Endodermal cell (in vitro differentiated cells): ENCODE measurements at places on chromosomes 11 and 22. TPM values are rescaled to one million over a fixed set of nuclear protein-coding genes. Genes with fewer than 3 reads are reported as not detected.

Gene HMGXB4
- 53.4 to 63.0 TPM (median 58.9 TPM) in 3 replicates for total RNA-seq

Gene MPZL2
- total RNA-seq: 4.1 to 7.0 TPM (median 4.4 TPM) in 3 replicates

DNA sequence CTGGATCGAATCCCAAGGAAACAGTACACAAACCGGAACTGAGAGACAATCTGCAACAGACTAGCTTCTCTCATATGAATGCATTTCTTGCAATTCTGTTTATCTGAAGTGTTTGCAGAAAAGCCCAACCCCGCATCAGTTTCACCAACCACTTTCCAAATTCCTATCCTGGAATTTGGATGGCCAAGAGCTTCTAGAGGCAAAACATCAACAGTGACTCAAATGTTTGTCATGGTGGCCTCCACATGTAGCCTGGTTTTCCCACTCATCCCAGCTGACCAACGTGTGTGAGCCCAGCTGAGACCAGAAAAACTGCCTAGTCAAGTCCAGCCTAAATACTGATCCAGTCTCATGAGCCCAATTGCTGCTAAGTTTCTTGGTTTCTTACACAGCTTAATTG is 8.3 kb upstream of the MIEF1 start:
- no peak for DNase-seq

- DNase-seq: no peak
These were observed 169.1 kb downstream of the CADM1 start for GRCh38 chr11:115334932-115335788.

DNA sequence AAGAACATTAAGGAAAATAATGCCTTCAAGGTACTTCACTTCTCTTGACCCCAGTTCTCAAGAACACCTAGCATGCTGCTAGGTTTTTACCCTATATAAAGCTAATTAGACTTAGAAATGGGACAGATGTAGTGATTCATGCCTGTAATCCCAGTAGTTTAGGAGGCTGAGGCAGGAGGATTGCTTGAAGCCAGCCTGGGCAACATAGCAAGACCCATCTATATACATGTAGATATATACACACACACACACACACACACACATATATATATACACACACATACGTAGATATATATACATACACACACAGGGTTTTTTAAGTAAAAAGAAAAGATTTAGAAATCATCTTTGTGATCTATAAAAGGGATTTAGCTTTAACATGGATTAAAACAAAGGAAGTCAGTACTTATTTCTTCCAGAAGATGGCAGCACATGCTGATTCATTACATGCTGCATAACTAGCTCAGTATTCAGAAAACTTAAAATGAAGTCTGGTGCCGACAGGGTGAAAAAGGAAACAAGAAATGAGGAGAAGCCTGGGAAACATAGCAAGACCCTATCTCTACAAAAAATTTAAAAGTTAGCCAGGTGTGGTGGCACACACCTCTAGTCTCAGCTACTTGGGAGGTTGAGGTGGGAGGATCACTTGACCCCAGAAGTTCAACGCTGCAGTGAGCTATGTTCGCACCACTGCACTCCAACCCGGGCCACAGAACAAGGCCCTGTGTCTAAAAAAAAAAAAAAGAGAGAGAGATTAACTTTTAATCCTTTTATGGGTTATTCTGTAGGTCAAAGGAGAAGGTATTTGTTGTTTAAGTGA is 28.5 kb upstream of the RBX1 start:
- no peak for DNase-seq

- DNase-seq: peak; percentile 51
These were observed 18.4 kb upstream of the RAPSN start for GRCh38 chr11:47467357-47467756.

DNA sequence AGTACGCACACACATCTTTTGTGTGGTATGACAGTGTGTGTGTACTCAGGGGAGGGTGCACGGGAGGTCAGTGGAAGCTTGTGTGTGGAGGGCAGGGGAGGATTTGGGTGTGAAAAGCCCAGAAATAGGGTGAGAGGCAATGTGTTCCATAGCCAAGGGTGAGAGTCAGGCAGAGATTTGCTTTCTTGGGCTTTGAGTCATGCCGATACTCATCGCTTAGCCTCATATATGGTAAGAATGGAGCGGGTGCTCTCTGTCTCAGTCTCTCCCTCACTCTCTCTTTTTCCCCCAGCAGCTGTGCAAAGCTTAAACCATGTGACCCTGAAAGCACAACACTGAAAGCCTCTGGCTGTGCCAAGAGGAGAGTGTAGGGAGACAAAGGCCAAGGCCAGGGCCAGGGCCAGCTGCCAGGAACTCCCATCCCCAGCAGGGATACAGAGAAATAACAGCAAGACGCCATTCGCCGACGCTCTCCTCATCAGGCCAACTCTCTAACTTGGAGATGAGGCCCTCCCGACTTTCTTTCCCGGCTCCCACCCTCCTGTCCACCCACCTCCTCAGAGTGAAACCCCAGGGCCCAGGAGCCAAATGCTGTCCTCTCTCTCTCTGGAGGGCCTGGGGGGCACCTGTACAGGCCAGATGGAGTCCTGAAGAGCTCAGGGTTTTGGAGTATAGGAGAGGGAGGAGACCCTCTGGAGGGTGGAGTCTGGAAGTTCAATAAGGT is 20.3 kb upstream of the MICAL3 start:
- no peak for DNase-seq

GRCh38 chr11:129283141-129283540 is 91.0 kb upstream of the ARHGAP32 start:
- peak; percentile 70 for DNase-seq

DNA sequence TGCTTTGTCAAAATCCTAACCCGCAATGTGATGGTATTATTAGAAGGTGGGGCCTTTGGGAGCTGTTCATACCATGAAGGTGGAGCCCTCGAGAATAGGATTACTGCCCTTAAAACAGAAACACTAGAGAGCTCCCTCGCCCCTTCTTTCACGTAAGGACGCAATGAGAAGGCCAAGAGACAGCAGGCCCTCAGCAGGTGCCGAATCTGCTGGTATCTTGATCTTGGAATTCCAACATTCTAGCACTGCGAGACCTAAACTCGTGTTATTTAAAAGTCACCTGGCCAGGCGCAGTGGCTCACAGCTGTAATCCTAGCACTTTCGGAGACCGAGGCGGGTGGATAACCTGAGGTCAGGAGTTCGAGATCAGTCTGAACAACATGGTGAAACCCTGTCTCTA is 33.1 kb downstream of the LARGE1 start:
- no peak for DNase-seq

- DNase-seq: no peak
These were observed 11.0 kb downstream of the TKFC start for GRCh38 chr11:61343792-61344745.

Gene CRACR2B
- total RNA-seq: 26.5 and 28.1 TPM in 2 replicates

GRCh38 chr11:112481431-112481830 is 220.8 kb upstream of the PLET1 start:
- DNase-seq: no peak

DNA sequence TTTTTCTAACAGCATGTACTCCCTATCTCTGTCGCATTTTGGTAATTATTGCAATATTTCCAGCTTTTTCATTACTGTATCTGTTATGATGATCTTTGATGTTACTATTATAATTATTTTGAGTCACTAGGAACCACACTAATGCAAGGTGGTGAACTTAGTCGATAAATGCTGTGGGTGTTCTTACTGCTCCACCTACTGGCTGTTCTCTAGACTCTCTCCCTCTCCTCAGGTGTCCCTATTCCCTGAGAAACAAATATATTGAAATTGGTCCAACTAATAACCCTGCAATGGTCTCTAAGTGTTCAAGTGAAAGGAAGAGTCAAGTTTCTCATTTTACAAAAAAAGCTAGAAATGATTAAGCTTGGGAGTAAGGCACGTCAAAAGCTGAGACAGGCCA is 10.5 kb downstream of the ARL14EP start:
- no peak for DNase-seq

- peak; percentile 97 for DNase-seq
These were observed 741 bp upstream of the TMEM179B start for GRCh38 chr11:62786318-62787004.

- no peak for DNase-seq
These were observed 304.8 kb upstream of the ISX start for GRCh38 chr22:34761111-34761510.

Gene MMP3
- not detected in 2 replicates for total RNA-seq

DNA sequence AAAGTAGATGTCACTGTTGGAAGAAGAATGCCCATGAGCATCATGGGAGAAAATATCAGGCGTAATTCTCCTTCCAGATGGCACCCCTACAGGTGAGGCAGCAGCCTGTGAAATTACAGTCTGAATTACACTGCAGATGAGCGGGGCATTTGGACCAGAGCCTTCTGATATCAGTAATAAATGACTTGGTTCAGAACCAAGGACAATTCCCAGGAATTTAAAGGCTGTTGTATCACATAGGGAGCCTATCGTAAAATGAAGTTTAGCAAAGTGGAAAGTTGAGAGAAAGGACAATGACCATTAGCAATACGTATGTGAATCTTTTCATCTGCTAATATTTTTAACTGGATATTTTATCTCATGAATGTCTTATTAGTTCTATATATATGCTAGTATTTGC is 61.3 kb downstream of the PRMT3 start:
- no peak for DNase-seq

Gene MIEF1
- total RNA-seq: 36.0 and 36.4 TPM in 2 replicates

DNA sequence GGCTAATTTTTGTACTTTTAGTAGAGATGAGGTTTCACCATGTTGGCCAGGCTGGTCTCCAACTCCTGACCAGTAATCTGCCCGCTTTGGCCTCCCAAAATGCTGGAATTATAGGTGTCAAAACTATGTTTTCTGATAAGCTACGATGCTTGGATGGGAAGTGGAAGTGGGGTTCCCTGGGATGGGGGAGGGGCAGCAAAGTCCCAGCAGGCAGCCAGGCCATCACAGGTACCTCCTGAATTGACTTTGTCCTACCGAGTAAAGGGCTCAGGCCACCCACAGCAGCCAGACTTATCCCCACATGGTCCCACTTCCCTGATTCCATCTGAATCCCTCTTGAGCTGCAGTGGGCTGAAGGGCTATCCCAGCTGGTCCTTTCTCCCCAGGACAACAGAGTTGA is 6.9 kb downstream of the FTH1 start:
- DNase-seq: peak; percentile 32

DNA sequence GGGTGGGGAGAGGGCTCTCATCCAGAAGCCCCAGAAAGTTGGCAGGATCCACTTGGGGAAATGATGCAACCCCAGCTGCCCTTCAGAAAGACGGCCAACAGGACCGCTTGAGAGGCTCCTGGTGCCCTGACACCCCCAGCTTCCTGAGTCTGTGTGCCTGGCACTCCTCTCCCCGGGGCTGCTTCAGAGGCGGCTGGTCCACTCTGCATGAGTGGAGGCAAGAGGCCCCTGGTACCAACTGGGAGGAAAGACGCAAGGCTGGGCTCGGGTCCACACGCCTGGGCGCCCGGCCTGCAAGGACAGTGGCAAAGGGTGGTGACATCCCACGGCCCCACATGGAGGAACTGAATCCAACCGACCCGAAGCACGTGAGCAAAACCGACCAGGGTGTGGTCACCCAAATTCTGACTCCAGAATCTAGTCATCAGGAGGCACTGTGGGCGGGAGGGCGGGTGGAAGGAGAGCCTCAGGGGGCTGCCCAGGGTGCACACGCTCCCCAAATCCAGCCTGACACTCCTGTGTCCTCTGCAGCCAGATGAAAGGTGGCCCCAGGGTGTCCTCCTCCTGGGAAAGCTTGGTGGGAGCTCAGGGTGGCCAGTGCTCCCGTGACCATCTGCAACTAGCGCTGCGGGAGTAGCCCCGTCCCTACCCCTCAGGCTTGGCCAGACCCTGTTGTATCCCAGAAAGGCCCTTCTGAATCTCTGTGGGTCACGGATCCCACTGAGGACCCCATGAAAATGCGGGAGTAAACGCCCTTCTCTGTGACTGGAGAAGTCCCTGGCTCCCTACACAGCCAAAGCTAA is 3.7 kb downstream of the RNH1 start:
- peak; percentile 32 for DNase-seq

- no peak for DNase-seq
These were observed 102.3 kb downstream of the CHST1 start for GRCh38 chr11:45563171-45563570.

DNA sequence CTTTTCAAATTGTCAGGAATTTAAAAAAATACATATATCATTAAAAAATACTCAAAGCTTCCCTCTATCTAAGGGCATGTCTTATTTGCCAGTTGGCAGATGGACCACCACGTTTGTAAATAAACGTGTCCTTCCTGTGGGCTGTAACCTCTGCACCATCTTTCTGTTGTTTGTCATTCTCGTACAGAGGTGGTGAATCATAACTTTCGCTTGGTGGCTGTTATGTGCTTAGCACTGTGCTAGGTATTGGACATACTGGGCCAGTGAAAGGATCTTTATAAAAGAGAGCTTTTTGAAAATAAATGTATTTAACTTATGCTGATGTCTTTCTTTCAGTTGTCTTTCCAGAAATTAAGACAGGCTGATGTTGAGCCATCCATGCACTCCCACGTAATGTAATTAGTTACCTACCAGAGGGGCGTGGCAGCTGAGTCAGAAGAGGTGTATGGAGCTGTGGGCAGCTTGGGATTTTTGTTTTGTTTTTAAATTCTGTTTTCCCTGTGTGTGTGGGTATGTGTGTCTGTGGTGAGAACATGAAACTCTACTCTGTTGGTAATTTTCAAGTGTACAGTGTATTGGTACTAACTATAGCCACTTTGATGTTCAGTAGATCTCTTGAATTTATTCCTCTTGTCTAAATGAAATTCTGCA is 62.7 kb downstream of the TECTA start:
- DNase-seq: no peak

Gene CNGA4
- total RNA-seq: 1.7 to 3.2 TPM (median 2.8 TPM) in 3 replicates

DNA sequence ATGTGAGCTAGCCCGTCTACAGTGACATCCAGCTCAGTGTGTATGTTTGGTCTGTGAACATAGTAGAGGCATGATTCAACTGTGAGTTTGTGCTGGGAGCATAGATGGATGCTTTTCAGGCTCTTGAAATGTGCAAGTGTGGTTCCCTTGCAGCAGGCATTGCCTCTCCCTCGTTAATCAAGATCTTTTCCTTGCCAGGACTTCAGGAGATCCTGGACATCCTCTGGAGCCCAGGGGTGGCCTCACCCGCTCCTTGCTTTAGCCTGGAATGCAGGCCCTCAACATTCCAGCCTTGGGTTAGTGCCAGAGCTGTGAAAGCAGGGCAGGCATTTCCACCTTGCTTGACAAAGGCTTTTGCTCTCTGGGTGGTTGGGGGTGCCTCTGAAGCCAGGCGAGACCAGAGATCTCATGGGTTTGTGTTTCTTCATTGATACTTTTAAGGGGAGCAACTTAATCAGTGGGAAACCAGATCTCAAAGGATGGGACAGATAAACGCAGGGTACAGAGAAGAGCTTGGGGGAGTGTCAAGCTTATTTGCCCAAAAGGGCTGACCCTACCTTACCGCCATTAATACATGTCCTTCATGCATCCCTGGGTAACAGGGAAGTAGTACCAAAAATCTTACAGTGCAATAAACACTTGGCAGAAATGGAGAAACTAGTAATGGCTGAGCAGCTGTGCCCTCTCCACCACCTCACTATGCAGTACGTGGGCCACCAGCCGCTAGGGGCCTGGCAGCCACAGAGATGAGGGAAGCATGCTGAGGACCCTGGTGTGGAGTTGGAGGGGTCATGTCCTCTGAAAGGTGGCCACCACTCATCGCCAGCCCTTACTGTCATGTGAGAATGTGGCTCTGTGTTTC is 72.1 kb downstream of the PTPRJ start:
- DNase-seq: peak; percentile 89

Gene KCNE3
- 9.0 and 11.2 TPM in 2 replicates for total RNA-seq

DNA sequence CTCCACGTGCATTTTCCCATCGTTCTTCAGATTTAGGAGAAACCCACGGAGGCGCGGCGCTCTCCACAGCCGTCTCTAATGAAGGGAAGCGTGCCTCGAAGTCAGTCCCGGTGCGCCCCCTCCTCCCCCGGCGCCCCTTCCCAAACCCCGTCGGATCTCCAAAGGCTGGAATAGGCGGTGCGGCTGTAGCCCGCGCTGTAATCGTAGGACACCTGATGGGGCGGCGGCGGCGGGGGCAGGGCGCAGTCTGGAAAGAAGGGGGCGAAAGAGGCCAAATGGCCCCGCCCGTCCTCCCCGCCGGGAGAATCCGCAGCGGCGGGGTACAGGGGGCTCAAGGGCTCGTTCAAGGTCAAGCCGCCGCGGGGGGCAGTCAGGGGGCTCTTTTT is 1.3 kb downstream of the FAM181B start:
- DNase-seq: peak; percentile 68
